ENCODE measurements at places on chromosomes 13 and 19.

DNA sequence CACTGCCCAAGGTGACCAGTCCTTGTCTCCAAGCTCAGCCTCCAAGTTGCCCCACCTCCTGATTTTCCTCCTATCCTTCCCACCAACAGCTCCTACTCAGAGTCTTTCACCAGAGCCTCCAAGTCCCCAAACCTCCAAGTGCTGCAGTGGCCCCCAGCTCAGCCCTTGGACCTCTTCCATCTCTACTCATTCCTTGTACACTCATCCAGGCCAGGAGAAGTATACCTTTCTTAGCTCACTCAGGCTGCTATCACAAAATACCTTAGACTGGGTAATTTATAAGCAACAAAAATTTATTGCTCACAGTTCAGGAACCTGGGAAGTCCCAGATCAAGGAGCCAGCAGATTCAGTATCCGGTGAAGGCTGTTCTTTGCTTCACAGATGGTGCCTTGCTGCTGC lies 11.3 kb downstream of the ATP7B start:
- no peak for DNase-seq

DNA sequence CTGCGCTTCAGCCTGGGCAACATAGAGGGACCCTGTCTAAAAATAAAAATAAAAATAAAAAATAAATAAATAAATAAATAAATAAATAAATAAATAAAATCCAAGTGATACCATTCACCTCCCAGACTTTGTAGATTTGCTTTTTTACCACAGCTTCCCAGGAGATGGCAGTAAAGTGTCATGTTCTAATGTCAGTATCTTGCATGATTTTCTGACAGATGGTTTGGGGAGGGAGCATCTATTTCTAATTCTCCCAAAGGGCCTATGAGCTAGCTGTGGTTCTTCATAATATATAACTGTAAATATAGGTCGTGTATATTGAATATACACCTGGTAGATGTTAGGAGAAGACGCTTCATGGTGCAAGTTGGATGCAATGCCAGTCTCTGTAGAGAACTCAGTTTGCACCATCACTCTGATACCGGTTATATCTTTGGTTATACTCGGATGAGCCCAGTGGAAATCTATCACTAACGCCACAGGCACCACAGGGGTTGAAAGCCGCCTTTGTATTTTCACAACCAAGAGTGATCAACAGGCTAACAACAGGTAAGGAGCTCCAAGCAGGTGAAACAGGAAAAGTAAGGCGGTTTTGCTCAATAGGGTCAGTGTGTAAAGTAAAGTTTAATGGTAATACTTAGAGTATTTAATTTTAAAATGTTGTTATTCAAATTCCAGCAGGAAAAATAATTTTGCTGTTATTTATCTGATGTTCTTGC lies 13.9 kb downstream of the APLP1 start:
- no peak for DNase-seq

DNA sequence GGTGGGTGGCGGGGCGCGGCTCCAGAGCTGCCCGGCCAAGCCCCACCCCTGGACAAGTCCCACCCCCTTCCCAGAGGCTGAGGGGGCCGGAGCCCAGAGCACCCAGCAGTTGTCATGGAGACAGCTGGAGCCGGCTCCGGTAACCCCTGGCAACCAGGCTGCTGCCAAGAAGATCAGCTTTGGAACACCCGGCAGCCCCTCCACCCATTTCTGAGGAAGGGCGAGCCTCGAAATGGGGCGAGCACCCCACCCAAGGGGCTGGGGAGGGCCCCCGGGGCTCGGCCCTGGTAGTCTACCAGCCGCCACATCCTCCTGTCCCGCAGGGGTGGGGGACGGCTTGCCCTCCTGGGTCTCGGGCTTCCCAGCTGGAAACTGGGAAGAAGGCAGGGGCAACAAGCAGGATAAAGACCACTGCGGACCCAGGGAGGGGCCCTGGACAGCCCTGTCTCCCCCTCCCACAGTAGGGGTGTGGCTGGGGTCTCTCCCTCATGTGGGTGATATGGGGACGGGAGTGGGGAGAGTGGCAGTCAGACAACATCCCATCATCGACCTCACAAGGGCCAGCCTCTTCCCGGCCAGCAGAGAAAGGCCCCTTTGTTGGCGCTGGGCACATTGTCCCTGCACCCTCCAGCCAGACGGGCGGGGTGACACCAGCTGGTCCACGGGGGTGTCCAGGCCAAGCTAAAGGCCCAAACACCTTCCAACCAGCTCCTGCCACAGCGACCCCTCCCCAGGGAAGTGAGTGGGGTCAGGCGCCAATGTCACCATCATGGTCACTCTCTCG lies 1.5 kb downstream of the CERS1 start:
- no peak for DNase-seq

- DNase-seq = peak; percentile 8
These were observed 523 bp downstream of the ELAVL1 start for GRCh38 chr19:8004723-8005513.

- no peak for DNase-seq
These were observed 18.0 kb downstream of the RAB3D start for GRCh38 chr19:11321191-11322126.

GRCh38 chr13:75258159-75258782 lies 223.7 kb downstream of the TBC1D4 start:
- DNase-seq = no peak

GRCh38 chr19:38664503-38665211 lies 17.2 kb downstream of the ACTN4 start:
- no peak for DNase-seq

GRCh38 chr19:3084943-3085342 lies 9.2 kb upstream of the GNA11 start:
- no peak for DNase-seq

DNA sequence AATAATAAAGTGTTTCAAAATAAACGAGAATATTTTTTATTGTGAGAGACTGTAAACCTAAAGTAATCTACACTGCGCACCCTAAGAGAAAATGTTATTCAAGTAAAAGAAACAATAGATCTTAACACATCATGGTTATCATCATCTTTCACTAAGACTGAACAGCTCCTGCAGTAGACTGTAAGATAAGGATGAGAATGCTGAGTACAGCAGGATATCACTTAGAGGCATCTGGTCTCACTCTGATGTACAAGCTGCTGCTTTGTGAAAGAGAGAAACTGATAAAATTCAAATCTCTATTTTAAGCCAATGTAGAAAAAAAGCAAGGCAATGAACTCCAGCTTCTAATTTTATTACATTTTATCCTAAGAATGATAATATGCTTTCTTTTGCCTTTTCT lies 261.7 kb upstream of the HTR2A start:
- DNase-seq = no peak

- no peak for DNase-seq
These were observed 14.0 kb downstream of the MOB3A start for GRCh38 chr19:2081873-2082810.

DNA sequence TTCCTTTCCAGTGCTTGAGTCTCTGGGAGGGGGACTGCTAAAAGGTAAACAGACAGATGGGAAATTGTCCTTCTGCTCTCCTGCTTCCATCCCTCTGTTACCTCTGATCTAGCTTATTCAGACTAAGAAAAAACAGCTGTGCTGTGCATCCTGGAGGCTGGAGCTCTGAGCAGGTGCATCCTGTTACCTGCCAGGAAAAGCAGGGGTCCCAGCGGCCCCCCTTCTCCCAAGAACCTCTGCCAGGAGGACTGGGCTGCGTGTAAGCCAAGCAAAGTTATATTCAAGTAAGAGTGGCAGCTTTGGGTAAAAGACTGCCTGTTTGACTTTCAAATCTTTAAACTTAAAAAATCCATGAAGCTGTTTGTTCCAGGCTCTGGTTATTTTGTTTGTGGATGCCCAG lies 75.1 kb downstream of the C13orf42 start:
- no peak for DNase-seq

DNA sequence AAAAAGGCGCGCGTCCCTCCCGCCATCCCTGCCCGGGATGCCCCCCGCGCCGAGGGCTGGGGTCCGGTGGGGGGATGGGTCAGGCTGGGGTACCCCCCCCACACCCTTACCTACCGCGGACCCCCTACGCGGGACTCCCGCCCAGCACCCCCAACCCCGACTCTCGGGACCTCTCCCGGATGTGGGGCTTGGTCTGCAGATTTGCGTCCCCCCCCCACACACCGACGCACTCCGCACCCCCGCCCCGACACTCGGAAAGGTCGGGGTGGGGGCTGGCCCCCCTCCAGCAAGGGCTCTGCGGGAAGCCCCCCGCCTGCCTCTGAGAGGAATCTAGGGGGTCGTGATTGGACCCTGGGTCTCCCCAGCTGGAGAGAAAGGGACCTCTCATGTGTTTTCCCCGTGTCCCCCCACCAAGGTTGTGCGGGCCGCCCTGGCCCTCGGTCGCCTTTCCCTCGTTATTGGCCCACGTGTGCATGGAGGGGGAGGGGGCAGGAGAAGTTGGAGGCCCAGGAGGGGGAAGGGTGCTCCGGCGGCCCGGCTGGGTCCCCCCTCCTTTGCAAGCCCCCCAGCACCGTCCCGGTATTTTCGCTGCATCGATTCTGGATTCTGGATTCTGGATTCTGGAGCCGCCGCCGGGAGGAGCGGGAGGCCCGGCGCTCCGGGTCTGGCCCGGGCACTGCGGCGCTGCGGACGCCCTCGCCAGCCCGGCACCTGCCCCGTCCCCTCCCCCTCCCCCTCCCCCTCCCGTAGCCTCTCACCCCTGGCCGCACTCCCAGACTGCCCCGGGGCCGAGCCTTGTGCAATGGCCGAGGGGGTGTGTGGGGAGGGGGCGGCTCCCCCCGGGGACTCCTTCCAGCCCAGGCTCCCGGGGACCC lies 607 bp downstream of the NFIC start:
- DNase-seq = no peak

DNA sequence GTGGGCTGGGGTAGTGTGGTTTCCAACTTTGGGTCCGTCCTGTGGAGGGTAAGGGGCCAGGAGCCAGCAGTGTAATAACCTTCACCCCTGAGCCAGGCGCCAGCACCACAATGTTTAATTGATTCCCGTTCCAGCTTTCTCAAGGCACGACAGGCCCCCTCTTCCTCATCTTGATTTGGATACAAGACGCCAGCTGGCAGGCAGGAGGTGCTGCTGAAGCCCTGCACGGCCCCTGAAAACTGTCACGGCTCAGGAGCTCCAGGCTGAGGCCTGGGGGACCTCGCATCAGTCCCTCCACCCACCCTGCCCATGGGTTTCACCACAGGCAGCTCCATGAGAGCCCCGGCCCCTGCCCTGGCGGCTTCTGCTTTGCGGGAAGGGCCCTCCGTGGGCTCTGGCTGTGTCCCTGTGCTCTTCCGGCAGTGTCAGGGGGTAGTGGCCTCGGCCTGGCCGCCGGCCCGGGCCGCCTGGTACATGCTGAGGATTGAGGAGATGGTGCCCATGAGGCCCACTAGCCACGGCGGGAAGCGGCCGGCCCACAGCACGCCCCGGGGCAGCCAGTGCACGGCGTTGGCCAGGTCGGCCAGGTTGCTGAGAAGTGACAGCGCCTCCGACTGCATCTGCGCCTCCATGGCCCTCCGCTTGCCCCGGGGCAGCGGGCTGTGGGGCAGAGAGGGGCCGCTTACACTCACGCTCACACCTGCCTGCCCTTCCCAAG lies 11.9 kb downstream of the PEX11G start:
- no peak for DNase-seq

DNA sequence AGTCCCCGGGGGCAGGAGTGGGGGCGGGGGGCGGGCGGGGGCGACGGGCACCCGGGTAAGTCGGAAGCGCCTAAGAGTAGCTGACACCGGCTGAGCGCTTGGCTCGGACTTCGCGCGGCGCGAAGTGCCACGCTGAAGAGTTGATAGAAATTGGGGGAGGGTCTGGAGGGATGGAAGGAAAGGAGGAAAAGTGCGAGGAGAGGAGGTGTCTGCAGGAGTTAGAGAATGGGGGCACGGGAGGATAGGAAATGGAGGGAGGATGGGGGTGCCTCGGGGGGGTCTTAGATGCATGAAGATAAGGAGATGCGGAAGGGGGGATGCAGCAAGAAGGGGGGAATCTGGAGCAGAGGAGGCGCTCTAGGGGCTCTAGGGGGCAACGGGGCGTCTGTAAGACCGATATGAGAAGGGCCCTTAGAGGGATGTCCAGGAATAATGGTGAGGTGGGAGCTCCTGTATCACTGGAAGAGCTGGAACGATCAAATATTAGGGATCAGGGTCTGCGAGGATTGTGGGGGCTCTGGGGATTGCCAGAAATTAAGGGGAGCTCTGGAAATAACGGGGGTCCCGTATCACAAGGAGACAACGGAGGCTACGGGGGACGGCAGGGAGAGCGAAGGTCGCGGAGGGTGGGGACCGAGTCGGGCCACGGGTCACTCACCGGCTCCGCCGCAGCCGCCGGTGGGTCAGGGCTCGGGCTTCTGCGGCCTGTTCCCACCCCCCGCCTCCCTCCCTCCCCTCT lies at the start of gene MYPOP:
MYPOP (minus strand) TSS at position 702 of the 739 bp plus-strand sequence. CDS start 840 bp downstream, outside the sequence.
- DNase-seq = no peak

GRCh38 chr19:19361075-19361594 lies 40.5 kb downstream of the MAU2 start:
- DNase-seq = peak; percentile 32

DNA sequence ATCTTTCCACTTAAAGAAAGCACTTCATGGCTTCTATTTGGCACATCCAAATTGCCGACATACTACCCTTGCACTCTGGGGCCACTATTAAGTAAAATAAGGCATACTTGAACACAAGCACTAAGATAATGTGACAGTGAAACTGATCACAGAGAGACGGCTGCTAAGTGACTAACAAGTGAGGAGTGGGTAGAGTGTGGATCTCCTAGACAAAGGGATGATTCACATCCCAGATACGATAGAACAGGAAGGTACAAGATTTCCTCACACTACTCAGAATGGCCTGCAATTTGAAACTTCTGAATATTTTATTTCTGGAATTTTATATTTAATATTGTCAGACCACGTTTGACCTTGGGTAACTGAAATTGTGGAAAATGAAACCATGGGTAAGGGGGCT lies 1721.8 kb upstream of the SPRY2 start:
- no peak for DNase-seq

- DNase-seq = peak; percentile 52
These were observed 750 bp upstream of the GPR108 start for GRCh38 chr19:6737873-6738786.

- peak; percentile 68 for DNase-seq
These were observed 23.1 kb downstream of the LRFN3 start for GRCh38 chr19:35959040-35959967.

GRCh38 chr13:111219950-111220349 lies 100.5 kb upstream of the TEX29 start:
- no peak for DNase-seq

DNA sequence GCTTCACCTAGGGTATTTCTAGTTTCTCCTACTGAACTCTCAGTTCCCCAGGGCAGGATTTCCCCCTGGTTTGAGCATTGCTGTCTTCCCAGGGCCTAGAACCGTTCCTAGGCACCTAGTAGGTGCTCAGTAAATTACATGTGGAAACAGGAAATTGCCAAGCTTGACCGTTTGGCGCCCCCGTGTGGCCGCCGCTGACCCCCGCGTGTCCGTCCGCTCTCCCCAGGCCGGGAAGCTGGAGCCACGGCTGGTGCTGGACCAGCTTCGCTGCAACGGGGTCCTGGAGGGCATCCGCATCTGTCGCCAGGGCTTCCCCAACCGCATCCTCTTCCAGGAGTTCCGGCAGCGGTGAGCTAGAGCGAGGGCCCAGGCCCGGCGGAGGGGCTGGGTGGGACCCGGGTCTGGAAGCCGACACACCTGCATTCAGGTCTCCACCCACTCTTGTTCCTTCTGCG lies 55.5 kb downstream of the MYH14 start:
- DNase-seq = no peak

- DNase-seq = no peak
These were observed 58.3 kb downstream of the RGCC start for GRCh38 chr13:41515491-41516139.

- no peak for DNase-seq
These were observed 1098.5 kb downstream of the EFNB2 start for GRCh38 chr13:105436943-105437342.
